ENCODE measurements at places on chromosomes 6 and 20. TPM values are rescaled to one million over a fixed set of nuclear protein-coding genes. Genes with fewer than 3 reads are reported as not detected.

DNA sequence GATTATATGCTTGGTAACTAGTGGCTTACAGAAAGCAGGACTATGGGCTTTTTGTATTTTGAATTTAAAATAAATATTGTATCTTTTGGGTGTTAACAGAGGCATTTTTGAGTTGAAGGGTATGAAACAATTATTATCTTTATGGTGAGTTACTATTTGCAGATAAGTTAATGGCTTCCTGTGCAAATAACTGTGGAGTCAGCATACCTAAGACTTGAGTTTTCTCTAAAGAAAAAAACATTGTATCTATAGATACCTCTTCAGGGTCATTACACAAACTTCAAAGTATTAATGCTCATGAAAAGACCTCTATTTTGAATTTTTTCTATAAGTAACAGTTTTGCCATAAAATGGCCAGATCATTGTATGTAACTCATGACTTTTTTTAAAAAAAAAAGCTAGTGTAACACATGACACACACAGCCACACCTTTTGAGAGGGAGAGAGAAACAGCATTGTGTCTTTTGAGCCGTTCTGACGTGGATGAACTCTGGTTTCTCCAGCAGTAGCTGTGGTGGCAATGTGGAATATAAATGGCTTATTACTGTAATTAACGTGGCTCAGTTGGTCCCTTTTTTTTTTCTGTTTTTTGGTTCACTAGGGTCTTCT is 36.3 kb downstream of the PLEKHG1 start:
- DNase-seq = no peak

GRCh38 chr6:109093732-109094415 is 772 bp downstream of the SESN1 start:
- DNase-seq = no peak

OR2J3 gene
- total RNA-seq = not detected

PKIB gene
- 0.82 TPM for total RNA-seq

TUBB2A gene
- total RNA-seq = 3.7 TPM

GRCh38 chr20:61935926-61936700 is 129.6 kb downstream of the TAF4 start:
- no peak for DNase-seq

DNA sequence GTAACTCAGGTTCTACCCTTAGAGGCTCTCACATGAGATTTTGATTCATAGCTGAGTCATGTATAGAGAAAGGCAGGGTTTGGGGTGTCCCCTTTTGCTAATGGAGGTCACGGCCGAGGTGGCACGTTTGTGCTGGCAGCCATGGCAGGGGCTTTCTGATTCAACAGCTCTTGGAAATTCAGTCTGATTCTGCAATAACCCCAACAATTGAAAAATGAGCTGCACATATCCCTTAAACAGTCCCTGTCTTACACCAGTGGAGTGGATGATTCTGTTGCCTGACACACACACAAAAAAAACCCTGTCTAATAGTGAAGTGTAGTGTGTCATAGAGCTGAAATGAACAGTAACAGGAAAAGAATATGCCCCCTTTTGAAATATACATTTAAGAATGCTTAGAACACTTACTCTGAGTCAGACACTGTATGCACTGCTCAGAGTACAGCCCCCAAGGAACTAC is 40.4 kb upstream of the ARG1 start:
- DNase-seq = no peak

SLA2 gene
- total RNA-seq = 34.3 TPM

DNA sequence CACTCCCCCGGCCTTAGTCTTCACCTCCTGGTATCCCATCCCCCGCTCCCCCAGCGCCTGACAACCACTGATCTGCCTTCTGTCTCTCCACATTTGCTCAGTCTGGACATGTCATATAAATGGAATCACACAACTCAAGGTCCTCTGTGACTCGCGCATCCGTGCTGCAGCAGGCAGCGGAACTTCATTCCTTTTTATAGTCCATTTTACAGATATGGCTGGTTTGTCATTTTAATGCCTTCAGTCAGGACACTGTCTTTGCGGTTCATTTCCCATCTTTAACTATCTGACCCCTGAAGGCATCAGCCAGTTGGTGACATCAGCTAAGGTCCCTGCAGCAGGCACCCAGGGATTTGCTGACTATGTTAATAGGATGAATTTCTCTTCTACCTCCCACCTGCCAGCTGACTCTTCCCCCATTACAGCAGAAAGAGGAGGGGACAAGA is 125.7 kb downstream of the ZMYND8 start:
- no peak for DNase-seq

SLC32A1 gene
- not detected for total RNA-seq

GRCh38 chr6:39772559-39773273 is 19.5 kb upstream of the DAAM2 start:
- no peak for DNase-seq

DNA sequence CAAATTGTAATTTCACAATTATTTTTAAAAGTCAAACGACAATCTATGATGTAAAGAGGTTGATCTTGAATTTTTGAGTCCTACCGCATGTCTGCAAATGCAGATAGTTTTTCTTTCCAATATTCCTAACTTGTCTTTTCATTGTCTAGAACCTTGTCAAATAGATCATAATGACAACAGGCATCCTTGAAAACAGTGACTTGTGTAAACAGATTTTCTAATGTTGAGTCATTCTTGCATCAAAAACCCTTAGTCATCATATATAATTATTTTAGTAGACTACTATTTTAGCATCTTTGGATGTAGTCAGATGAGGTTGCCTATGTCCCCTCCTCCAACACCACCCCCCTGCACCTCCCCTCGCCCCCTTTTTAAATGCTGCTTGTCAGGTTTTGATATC is 43.8 kb downstream of the BMP6 start:
- no peak for DNase-seq

CLPSL2 gene
- not detected for total RNA-seq

GRCh38 chr20:58225452-58226200 is 2.8 kb downstream of the ANKRD60 start:
- DNase-seq = no peak

DNA sequence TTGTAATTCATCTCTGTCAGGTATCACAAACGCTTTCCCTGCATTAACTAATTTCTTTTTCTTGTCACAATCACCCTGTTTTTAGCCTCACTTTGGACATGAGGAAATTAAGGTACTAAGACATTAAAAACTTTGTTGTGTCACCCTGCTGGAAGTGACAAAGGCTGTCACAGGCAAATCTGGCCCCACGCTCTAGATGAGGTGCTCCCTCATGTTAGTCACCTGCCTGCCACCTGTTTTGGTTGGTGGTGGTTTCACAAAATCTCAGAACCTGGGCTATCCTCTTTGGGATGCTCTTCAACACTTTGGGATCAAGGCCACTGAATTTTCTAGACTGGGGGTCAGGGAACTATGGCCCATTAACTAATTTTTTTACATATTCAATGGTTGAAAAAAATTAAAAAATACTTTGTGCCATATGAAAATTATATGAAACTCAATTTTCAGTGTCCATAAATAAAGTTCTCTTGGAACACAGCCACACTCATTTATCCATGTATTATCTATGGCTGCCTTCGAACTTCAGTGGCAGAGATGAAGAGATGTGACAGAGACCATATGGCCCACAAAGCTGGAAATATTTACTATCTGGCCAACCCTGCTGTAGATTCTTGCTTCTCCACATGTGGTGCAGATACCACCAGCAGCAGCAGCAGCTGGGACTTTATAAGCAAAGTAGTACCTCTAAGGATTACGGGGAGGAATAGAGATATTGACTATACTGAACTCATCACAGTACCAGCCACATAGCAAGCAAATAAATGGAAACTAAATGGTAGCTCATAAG is 16.1 kb upstream of the TNFAIP3 start:
- DNase-seq = no peak

DNA sequence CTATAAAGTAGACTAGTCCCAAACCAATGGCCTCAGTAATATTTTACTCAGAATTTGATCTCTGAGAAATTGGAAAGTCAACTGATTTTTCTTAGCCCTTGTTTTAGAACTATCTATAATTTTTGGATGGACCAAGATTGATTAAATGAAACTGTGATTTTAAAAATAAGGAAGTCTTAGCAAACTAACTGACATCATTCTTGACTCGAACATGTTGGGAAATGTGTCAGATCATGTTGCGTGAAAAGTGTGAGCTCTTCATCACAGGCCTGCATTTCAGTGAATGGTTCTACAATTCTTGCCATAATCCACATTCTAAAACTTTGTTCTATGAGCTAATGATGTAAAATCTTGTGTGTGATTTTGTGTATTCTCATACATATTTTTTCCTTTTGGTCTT is 11.0 kb downstream of the TNFAIP3 start:
- no peak for DNase-seq

- peak; percentile 94 for DNase-seq
These were observed at the start of gene AGPAT1 for GRCh38 chr6:32175711-32176475. AGPAT1 (minus strand) TSS chr6:32176084; CDS start chr6:32171496, 4,588 bp downstream.

- DNase-seq = no peak
These were observed 45.4 kb downstream of the SSR1 start for GRCh38 chr6:7267466-7268091.

DNA sequence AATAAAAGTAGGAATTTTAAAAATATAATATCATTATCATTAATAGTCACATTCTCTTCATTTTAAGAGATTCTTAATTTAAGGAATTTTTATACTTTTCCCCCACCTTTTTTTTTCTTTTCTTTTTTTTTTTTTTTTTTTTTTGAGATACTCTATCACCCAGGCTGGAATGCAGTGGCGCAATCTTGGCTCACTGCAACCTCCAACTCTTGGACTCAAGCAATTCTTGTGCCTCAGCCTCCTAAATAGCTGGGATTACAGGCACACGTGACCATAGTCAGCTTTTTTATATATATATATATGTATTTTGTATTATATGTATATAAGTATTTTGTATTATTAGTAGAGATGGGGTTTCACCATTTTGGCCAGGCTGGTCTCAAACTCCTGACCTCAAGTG is 457.7 kb downstream of the CDKAL1 start:
- no peak for DNase-seq

CAP2 gene
- not detected for total RNA-seq

GRM1 gene
- not detected for total RNA-seq

ECI2 gene
- 62.4 TPM for total RNA-seq

GRCh38 chr20:50632236-50632635 is 59.1 kb downstream of the RIPOR3 start:
- DNase-seq = no peak

DNA sequence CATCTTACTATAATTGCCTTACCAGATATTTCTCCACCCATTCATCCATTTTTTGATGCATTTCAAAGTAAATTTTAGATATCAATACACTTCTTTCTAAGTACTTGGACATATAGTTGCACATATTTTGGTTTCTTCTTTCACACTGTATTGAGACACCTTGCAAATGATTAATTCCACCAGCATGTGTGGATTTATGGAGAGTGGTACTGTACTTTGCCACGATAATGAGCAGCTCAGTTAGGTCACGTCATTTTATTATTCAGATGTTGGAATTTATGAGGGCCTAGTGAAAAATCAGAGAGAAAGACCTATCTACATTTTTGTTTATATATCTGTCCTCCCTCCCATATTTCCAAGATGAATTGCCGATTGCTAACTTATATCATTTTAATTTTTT is 5.3 kb downstream of the NFYA start:
- no peak for DNase-seq

TPD52L1 gene
- not detected for total RNA-seq

LY6G6F gene
- total RNA-seq = not detected

- no peak for DNase-seq
These were observed 17.3 kb downstream of the NCOA7 start for GRCh38 chr6:125808060-125808459.

DNA sequence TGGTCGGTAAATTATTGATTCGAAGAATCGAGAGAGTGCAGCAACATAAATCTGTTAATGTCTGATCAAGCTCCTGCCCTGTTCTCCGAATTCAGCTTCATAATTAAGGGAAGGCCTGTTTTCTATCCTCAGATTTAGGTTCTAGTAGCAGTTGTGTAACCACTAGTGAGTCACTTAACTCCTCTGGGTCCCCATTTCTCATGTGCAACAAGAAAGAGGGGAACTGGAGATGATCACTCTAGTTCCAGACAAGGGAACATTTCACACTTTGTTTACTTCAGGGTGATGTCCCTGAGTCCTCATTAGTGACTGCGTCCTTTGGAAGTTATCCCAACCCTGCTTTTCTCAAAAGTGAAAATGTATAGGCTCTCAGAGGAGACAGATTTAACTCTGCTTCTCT is 68.1 kb upstream of the RNF146 start:
- no peak for DNase-seq

NKAPL gene
- 1.7 TPM for total RNA-seq

- DNase-seq = no peak
These were observed 39.1 kb upstream of the ATXN1 start for GRCh38 chr6:16800341-16800740.

DEFB123 gene
- not detected for total RNA-seq

PACRG gene
- 0.55 TPM for total RNA-seq

FAM184A gene
- 3.4 TPM for total RNA-seq

GRCh38 chr20:38555395-38555794 is 25.6 kb upstream of the ADIG start:
- DNase-seq = no peak

GRCh38 chr20:32968478-32969241 is 35.6 kb downstream of the SUN5 start:
- peak; percentile 22 for DNase-seq

- no peak for DNase-seq
These were observed 38.4 kb downstream of the RREB1 start for GRCh38 chr6:7145885-7146828.

DNA sequence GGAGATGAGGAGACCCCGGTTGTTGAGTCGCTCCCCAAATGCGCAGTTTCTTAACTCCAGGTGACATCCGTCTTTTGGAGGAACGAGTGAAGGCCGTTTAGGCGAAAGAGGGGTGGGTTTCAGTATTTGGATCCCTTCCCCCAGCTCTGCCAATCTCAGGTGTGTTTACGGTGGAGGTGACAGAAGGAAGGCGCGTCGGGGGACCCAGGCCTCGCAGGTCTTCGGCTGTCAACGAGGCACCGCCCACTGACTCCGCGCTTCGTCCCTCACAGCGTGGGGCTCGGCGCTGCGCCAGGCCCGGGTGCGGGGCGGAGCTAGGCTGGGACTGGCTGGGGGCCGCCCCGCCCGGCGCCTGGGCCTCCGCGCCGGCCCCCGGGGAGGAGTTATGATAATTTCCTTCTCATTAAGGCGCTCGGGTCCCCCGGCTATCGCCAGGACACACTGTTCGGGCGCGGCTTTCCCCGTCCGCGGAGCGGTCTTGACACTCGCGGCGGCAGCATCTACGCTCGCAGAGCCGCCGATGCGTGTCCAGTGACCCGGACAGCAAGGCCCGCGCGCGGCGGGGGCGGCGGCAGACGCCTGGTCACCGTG is at the start of gene TFAP2C:
Gene TFAP2C, plus strand, starts transcription at position 434 of the 591 bp plus-strand sequence. CDS start 239 bp downstream, outside the sequence.
- DNase-seq = no peak

All from naive thymus-derived CD8-positive, alpha-beta T cell (primary cell).